ENCODE measurements at places on chromosomes 16 and 17.

- DNase-seq: no peak
Observed at GRCh38 chr16:74926805-74927204, 58.1 kb downstream of the WDR59 start.

DNA sequence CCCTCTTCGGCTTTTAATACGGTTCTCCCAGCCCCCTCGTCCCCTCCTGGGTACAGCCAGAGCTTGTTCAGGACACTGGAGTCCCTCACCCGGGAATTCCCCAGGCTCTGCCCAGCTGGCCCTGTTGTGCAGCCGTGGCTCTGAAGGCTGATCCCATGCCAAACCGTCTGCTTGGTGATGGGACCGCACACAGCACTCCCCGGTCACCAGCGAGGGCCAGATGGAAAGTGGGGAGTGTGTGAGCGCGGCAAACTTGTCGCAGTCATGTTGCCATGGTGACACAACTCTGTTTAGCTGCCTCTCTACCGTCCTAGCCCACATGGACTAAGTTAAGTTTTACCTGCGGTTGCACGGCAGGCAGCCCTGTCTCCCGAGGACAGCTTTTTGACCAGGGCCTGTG, 107.9 kb downstream of the RAP1GAP2 start:
- DNase-seq: peak; percentile 47

- DNase-seq: no peak
Observed at GRCh38 chr16:11264155-11264832, 4.8 kb downstream of the TNP2 start.

DNA sequence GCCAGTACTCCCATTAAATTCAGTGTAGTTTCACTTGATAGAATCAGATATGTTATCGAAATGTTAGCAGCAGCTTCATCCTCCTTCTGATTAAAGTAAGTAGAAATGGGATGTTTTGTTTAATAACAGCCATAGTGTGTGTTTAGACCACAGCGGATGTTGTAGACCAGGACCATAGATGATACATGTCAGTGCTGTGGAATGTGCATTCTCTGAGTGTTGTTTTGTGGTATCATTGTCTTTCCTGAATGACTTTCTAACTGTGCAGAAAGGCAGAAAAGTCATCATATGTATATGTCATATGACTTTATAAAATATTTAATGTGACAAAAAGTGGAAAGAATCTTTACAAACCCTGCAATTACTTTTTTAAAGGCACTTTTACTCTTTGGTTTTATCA, 55.6 kb downstream of the CYLD start:
- no peak for DNase-seq

GRCh38 chr16:51225878-51226277, 74.8 kb upstream of the SALL1 start:
- DNase-seq: no peak

GRCh38 chr16:75252049-75252864, 833 bp upstream of the BCAR1 start:
- DNase-seq: no peak

Measured in forelimb muscle (tissue), 1 donor.